HepG2 (cell line): ENCODE measurements at places on chromosomes 3 and 15. TPM values are rescaled to one million over a fixed set of nuclear protein-coding genes. Genes with fewer than 3 reads are reported as not detected.

Gene CLSTN2
- polyA plus RNA-seq: not detected in 2 replicates

Gene C3orf20
- polyA plus RNA-seq: 0.03 and 0.08 TPM in 2 replicates

Gene MYO1E
- 12.6 and 15.7 TPM in 2 replicates for polyA plus RNA-seq

Gene FEZF2
- polyA plus RNA-seq: not detected in 2 replicates

GRCh38 chr3:176349706-176350105, 847.6 kb downstream of the TBL1XR1 start:
- DNase-seq: no peak

GRCh38 chr3:47758261-47759025, 23.2 kb downstream of the SMARCC1 start:
- DNase-seq: no peak

- no peak for DNase-seq
Measured at GRCh38 chr3:36648241-36649034, 115.9 kb downstream of the DCLK3 start.

GRCh38 chr3:8499181-8499611, 2.4 kb upstream of the LMCD1 start:
- DNase-seq: peak; percentile 92

Gene PROK2
- not detected in 2 replicates for polyA plus RNA-seq

Gene RARB
- 0.16 TPM in 1 of 2 replicates, not detected in the other for polyA plus RNA-seq

DNA sequence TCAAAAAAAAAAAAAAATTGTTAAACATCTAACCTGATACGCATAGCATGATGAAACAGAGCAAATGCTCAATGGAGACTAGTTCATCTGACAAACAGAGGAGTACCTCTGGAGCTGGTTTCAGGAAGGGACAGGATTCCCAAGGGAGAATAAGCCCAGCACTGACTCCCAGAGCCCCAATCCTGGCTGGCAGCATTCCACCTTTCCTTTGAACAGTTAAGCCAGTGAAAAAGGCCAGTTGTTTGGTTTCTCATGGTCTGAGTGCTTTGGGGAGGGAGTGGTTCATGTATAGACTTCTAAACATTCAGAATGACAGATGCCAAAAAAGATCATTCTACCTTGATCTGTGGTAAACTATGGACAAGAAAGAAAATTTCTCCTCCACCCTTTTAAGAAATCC, 277.9 kb upstream of the RARB start:
- no peak for DNase-seq

DNA sequence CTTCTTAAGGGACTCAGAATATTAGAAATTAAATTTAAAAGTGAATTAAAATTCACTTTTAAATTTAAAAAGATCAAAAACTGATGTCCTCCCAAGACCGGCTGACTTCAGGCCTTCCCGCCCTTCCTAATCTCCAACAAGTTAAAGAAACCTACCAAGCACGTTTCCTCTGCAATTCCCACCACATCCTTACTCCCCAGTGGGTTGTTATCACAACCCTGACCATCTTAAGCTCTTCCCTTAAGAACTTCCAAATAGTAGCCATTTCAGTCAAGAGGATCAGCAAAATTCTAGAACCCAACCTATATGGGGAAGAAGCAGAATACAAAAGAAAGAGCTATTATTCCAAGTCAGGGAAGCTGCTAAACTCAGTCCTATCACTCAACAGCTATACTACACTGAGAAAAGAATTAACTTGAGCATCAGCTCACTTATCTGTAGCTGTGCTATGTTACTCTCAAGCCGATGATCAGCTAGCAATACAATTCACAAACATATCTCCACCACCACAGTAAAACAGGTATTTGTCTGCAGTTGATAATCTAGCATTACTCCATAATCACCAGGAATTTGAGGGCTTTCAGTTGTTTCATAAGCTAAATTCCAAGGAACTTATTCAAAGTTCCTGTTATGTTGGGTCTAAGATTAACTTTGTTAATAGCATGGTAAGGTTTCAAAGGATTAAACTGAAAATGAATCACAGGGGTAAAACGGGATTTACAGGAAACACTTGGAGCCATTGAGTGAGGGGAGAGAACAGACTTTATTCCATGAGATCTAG, 14.3 kb downstream of the ABCC5 start:
- no peak for DNase-seq

DNA sequence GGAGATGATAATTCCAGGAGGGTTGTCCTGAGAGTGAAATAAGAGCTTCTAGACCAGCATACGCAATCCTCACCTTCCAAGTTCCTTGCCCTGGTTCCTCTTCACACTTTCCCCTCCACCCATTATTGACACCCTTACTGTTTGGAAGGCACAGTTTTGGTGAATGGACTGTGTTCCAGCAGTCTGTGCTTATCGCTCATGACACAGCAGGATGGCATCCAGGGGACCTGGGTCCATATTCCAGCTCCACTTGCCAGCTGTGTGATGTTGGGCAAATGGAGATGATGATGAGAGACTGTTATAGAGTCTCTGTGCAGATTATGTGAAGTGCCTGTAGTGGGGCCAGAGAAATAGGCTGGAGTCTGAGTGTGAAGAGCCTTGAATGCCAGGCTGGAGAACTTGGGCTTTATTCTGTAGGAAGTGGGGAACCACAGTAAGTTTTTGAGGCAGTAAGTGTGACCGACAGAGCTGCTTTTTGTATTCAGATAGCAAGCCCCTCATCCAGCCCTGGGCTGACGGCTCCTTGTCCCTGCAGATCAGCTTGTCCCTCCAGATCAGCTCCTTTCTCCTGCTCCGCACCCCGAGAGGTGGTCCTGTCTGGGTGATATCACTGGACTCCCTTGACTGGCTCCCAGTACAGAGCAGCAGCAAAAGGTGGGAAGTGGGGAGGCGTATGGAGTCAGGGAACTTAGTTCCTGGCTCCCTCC, 8.1 kb downstream of the KBTBD13 start:
- DNase-seq: peak; percentile 49

Gene RSL24D1
- polyA plus RNA-seq: 43.0 and 58.8 TPM in 2 replicates

Gene MAGI1
- 22.2 and 24.6 TPM in 2 replicates for polyA plus RNA-seq

GRCh38 chr3:113097960-113098447, 107.2 kb downstream of the GTPBP8 start:
- DNase-seq: peak; percentile 56

Gene HHLA2
- polyA plus RNA-seq: not detected in 2 replicates

Gene HRG
- polyA plus RNA-seq: 0.09 and 0.12 TPM in 2 replicates

Gene XCR1
- polyA plus RNA-seq: not detected in 2 replicates

Gene TRIM71
- polyA plus RNA-seq: 21.1 and 21.7 TPM in 2 replicates

- no peak for DNase-seq
Measured at GRCh38 chr3:109210501-109210900, 74.0 kb downstream of the C3orf85 start.

Gene SPG21
- 29.1 and 36.7 TPM in 2 replicates for polyA plus RNA-seq

GRCh38 chr15:69175536-69175935, 15.1 kb downstream of the GLCE start:
- DNase-seq: no peak

Gene ANKRD63
- not detected in 2 replicates for polyA plus RNA-seq

Gene PLA2G4D
- polyA plus RNA-seq: 0.21 and 0.29 TPM in 2 replicates

Gene DYNLT2B
- polyA plus RNA-seq: 4.0 and 4.3 TPM in 2 replicates

DNA sequence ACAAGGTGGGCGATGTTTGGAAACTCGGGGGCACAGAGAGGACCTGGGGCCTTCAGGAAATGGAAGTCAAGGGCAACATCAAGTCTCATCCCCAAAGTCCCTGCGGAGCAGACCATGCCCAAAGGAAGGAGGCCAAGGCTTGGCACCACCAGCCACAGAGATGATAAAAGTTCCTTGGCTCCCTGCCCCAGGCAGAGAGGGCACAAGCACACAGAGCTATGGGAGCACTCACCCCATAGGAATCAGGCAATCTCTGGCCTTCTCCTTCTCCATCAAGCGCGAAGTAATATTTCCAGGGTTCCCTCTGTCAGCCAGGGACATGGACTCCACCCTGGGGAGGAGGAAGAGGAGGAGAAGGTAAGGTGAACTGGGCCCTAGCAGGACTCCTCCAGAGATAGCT, 7.9 kb downstream of the ACAA1 start:
- DNase-seq: no peak

Gene RLBP1
- 0.07 and 0.22 TPM in 2 replicates for polyA plus RNA-seq

Gene ITIH3
- polyA plus RNA-seq: 632 and 1,233 TPM in 2 replicates

DNA sequence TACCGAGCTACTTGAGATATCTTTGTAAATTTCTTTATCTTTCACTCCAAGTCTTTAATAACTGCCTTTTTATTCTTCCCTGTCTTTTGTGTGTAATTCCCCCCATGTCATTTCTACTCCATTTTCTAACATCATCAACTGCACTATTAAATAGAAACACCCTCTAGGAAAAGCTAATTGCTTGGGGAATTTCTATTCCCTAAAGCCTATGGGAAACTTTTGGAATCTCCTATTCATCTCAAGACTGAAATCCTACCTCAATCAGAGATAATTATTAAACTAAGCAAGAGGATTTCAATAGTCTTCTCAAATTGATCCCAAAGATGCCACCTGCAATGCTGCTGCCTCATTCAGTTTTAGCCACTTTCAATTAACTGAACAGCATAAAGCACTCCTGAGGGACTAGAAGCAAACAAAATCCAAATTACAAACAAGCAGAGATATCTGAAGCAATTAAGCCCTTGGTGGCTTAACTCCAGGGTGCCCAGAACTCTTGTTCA, 598.7 kb downstream of the IGSF11 start:
- no peak for DNase-seq

DNA sequence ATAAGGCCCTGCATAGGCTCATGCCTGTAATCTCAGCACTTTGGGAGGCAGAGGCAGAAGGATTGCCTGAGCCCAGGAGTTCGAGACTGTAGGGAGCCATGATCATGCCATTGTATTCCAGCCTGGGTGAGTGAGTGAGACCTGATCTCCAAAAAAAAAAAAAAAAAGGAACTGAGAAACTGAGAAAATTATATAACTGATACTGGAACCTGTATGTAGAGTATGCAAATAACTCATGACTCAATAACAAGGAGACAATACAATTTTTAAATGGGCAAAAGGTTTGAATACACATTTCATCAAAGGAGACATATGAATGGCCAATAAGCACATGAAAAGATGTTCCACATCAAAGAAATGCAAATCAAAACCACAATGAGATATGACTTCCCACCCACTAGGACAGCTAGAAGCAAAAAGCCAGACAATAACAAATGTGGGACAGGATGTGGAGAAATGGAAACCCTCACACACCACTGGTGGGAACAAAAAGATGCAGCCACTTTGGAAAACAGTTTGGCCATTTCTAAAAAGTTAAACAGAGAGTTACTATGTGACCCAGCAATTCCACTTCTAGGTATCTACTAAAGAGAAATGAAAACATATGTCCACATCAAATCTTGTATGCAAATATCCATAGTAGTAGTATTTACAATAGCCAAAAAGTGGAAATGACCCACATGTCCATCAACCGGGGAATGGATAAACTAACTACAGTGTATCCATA, 70.7 kb downstream of the IQSEC1 start:
- no peak for DNase-seq

- DNase-seq: no peak
Measured at GRCh38 chr15:64619880-64620839, 155.2 kb downstream of the RBPMS2 start.

Gene TMEM108
- polyA plus RNA-seq: not detected in 2 replicates

GRCh38 chr3:186208296-186208989, 99.6 kb upstream of the ETV5 start:
- DNase-seq: no peak

Gene ENTPD3
- polyA plus RNA-seq: 0.07 TPM in 1 of 2 replicates, not detected in the other

DNA sequence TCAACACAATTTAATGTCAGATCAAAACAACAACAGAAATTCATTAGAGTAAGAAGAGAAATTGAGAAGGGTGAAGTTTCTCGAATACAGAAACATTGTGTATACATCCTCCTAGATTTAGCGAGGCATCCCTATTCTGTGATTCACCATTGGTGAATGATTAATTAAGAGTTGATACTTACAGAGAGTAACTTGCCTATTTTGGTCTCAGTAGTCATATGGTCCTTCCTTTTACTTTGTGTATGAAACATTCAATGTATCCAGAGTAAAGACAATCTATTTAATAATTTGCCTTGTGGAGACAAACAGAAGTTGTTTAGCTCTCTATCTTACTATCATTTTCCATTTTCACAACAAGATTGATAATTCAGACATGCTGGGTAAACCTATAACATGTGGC, 432.0 kb downstream of the ZPLD1 start:
- DNase-seq: no peak

DNA sequence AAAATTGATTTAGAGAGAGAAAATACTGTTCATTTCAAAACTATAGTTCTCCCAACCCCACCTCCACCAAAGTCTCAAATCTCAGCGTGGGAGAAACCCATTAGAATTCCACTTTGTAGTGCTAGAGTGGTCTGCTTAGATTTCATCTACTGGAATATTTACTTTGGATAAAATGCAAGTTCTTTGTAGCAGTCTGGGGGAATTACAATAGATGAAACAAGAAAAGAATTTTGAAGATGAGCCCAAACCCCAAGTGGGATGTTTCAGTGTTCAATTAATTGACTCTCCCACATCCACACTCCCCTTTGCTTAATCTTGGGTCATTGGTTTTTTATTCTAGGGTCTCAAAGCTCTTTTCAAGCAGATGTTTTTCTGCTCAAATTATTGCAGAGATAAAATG, 97.8 kb downstream of the RPL22L1 start:
- no peak for DNase-seq

DNA sequence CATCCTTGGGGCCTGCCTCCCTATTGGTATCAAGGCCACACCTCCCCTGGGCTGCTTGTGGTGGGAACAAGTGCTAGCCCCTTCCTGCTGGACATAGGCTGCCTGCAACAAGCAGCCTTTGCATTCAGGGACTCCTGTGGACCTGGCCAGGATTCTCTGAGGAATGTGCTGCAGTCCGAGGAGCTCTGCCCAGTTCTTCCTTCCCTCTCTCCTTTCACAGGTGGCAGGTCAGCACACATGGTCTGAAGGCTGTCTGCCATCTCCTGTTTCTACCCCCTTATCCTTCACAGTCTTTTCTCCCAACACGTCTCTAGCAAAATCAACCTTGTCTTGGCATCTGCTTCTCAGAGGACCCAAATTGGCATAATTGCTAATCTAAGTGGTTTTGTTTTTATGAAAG, 97.0 kb upstream of the LIPC start:
- no peak for DNase-seq

- peak; percentile 58 for DNase-seq
Measured at GRCh38 chr15:75307778-75308390, 25.2 kb downstream of the GOLGA6D start.

Gene SERINC4
- polyA plus RNA-seq: 0.04 TPM in 1 of 2 replicates, not detected in the other

DNA sequence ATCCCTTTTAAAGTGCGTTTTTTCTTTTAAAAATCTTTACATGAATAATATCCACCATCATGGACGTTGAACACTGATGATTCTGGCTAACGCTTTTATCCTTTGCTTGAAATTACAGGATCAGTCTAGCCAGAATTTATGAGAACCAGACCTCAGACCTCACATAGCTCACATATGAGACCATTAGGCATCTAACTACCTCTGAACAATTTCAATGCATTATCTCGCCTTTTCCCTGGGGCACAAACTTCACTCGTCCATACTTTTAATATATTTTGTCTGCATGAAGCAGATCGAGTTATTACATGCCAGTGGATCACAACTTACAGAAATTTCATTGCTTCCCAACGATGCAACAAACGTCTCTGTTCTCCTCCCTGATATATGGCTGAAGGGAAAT, 105.6 kb downstream of the MEIS2 start:
- no peak for DNase-seq

DNA sequence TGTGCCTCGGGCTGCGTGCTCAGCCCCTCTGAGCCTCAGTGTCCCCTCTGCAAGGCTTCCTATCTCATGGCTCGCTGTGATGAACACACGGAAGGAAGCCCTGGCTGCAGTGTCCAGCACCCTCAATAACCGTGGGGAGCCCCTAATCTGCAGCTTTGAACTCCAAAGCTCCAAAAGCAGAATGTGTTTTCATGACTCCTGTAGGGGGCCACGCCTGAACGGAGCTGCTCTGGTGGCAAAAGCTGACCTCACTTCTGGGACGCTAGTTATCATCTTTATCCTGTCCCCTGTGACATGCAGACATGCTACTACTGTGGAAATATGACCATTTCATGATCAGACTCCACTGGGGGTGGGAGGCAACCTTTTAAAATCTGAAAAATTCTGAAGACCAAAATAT, 98.8 kb downstream of the SEC22A start:
- no peak for DNase-seq
